A549 treated with GW870086 at 1 μM for 4 hours (cell line): ENCODE measurements at places on chromosomes 12 and 14. TPM values are rescaled to one million over a fixed set of nuclear protein-coding genes. Genes with fewer than 3 reads are reported as not detected.

The KANSL2 gene
- total RNA-seq, result 36.2 to 49.6 TPM (median 38.7 TPM) in 5 replicates

The GALNT8 gene
- total RNA-seq, result not detected in 5 replicates

The ANGEL1 gene
- 6.7 to 8.4 TPM (median 8.0 TPM) in 5 replicates for total RNA-seq

The ANKRD52 gene
- total RNA-seq, result 37.2 to 45.2 TPM (median 43.7 TPM) in 5 replicates

The ACSM4 gene
- total RNA-seq, result not detected in 5 replicates

The KRT85 gene
- not detected in 5 replicates for total RNA-seq

The CARMIL3 gene
- total RNA-seq, result 0.33 to 0.75 TPM (median 0.61 TPM) in 5 replicates

The ITGA5 gene
- total RNA-seq, result 195 to 281 TPM (median 253 TPM) in 5 replicates

The MGP gene
- not detected in 5 replicates for total RNA-seq

The IL23A gene
- total RNA-seq, result 0.21 to 0.70 TPM (median 0.49 TPM) in 4 of 5 replicates, not detected in the other

The C12orf54 gene
- total RNA-seq, result not detected in 5 replicates

The ADAMTS20 gene
- total RNA-seq, result not detected in 5 replicates

The P3H3 gene
- 19.6 to 28.9 TPM (median 27.4 TPM) in 5 replicates for total RNA-seq

The FOXN4 gene
- 0.03 to 0.08 TPM (median 0.06 TPM) in 4 of 5 replicates, not detected in the other for total RNA-seq

The TMEM119 gene
- 0.05 to 0.16 TPM (median 0.15 TPM) in 3 of 5 replicates, not detected in the others for total RNA-seq

The KRT77 gene
- not detected in 5 replicates for total RNA-seq

The MAP4K5 gene
- 25.8 to 41.2 TPM (median 37.1 TPM) in 5 replicates for total RNA-seq

The CLEC4E gene
- 0.29 to 0.59 TPM (median 0.43 TPM) in 5 replicates for total RNA-seq

The C12orf60 gene
- total RNA-seq, result 1.5 to 2.4 TPM (median 1.8 TPM) in 5 replicates

The LTB4R gene
- 3.9 to 6.3 TPM (median 5.2 TPM) in 5 replicates for total RNA-seq

The LHX5 gene
- 0.03 to 0.08 TPM (median 0.07 TPM) in 3 of 5 replicates, not detected in the others for total RNA-seq

The SPATA7 gene
- 3.5 to 4.4 TPM (median 3.9 TPM) in 5 replicates for total RNA-seq

The PZP gene
- total RNA-seq, result not detected in 5 replicates

The GLS2 gene
- total RNA-seq, result 0.08 to 0.37 TPM (median 0.31 TPM) in 4 of 5 replicates, not detected in the other
